NAMALWA (cell line): ENCODE measurements at places on chromosomes 16 and 17.
A peak's percentile ranks its signal among the peaks of the same experiment; 100 is the strongest.

DNA sequence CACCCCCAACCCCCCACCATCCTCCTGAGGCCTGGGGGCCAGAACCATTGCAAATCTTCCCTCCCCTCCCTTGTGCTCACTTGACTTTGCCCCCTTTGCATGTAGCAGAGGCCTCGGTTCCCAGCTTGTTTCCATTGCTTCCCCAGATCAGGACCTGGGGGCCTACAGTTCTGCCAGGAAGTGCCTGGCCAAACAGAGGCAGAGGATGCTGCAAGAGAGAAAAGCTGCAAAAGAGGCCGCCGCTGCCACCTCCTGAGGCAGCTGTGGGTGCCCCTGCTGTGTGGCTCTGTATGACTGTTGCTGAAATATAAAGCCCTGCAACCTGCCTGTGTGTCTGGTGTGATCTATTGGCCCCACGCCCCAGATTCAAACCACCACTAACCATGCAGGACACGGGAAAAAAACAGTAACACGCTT is 2.3 kb downstream of the NDUFB10 start:
- DNase-seq = peak; percentile 58

DNA sequence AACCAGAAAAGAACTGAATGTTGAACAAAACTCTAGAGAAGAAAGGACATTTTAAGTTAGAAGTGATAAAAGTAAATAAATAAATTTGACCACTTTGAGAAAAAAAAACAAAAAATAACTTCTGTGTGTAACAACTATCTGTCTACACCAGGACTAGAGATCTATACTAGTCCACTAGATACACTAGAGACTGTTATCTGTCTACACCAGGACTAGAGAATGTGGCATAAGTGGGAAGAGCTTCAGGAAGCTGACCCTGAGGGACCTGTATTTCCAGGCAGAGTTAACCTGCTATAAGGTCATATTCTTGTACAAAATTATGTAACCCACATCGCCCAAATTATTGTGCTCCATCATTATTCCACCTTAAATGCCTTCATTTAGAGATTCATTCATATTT is 160.8 kb downstream of the SKAP1 start:
- DNase-seq = no peak

GRCh38 chr17:46949291-46950174 is 26.6 kb downstream of the GOSR2 start:
- no peak for DNase-seq

- no peak for DNase-seq
Measured at GRCh38 chr16:78256686-78257375, 157.4 kb downstream of the WWOX start.

DNA sequence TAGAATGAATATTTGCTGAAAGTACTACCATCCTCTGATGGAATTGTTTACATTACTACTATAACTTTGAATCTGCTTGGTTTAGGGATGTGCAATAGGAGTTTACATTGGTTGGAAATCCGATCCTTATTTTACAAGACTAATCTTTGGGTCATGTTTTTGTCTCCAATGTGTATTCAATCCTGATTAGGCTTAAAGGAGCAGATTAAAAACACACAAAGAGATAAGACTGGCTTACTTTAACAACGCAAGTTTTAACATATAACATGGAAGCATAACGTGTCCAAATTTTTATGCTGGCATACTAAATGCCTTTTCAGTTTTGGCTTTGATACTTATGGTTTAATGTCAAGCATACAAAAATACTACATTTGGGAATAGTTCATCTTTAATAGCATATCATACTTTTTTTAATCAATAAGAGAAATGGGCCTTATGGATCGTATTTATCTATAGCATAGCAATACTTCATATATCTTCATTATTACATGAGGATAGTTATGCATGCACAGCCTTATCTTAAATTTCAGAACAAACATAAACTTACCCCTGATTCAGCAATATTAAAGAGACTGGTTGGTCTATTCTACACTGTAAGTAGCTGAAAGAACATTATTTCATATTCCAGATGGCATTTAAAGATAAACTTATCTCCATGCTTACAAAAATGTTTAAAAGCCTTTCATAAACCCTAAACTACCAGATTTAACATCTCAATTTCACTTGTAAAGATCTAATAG is 69.9 kb upstream of the NACA2 start:
- no peak for DNase-seq

- DNase-seq = no peak
Measured at GRCh38 chr16:19169082-19169639, 1.1 kb downstream of the SYT17 start.

- no peak for DNase-seq
Measured at GRCh38 chr17:77098884-77099545, 41.8 kb upstream of the SEC14L1 start.

DNA sequence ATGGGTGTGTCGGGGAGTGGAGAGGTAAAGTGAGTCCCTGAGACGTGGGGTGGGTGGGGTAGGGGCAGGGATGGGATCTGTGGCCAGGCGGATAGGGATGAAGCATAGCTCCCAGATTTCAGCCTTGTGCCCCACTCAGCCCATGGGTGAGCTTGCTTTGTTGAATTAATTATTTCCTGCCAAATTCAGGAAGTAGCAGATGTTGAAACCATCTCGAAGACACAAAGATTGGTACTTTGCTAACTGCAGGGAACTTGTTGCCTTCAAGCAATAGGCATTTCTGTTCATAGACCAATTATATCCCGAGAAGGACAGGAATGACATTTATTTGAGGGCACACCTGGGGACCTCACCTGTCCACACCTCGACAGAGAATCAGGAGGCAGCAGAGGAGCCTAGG is 11.0 kb upstream of the C16orf74 start:
- DNase-seq = peak; percentile 47

- no peak for DNase-seq
Measured at GRCh38 chr16:57976331-57976796, 5.4 kb upstream of the CNGB1 start.

DNA sequence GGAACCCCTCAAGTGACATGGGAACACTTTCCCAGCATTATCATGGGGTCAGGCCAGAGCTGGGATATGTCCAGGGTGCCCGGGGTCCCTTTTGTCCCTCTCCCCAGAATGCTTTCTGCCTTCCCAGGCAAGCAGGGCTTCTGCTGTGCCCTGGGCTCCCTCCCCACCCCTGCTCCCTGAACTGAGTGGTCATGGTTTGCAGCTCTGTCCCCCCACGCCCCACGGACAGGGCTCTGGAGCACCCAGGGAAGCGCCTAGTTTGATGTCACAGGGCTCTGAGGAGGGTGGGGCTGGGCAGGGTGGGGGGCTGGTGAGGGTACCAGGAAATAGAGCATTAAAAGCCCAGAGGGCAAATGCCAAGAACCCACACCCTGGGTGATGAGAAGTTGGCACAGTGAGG is 92.3 kb downstream of the CCDC182 start:
- no peak for DNase-seq

DNA sequence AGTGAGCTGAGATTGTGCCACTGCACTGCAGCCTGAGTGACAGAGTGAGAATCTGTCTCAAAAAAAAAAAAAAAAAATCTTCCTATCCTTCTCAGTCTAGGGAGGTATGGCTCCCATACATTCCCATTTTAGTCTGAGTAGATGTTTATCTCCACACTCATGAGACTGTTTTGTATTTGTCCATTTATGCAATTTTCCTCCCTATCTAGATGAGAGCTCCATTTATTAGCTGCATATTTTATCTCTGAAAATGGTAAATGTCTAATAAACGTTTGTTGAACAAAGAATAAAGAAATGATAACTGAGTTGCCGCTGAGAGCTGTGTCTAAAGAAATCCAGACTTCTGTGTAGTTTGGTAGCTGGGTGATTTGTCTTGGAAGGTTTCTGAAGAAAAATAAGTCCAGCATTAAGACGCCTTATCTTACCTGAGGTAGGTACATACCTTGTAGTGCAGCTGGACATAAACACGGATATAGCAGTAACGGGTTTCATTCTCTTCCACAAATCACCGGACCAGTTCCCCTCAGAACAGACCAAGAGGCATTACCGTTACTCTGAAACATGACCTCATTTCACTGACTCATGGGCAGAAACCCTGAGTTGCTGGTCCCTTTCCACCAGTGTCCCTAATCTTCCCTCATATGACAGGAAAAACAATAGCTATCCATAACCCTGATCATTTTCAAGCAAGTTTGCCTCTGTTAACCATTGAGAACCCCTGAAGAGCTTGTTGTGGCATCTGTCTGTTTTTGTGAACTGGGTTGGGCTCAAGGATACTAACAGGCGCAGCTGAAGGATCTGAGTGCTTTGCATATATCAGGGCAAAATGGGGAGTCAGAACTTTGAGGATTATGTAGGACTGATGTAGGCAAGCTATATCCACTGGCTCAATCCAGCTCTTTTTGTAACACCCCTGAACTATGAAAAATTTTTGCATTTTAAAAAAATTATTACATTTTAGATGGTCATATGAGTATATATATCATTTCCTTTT is 177.4 kb upstream of the XYLT1 start:
- DNase-seq = no peak

DNA sequence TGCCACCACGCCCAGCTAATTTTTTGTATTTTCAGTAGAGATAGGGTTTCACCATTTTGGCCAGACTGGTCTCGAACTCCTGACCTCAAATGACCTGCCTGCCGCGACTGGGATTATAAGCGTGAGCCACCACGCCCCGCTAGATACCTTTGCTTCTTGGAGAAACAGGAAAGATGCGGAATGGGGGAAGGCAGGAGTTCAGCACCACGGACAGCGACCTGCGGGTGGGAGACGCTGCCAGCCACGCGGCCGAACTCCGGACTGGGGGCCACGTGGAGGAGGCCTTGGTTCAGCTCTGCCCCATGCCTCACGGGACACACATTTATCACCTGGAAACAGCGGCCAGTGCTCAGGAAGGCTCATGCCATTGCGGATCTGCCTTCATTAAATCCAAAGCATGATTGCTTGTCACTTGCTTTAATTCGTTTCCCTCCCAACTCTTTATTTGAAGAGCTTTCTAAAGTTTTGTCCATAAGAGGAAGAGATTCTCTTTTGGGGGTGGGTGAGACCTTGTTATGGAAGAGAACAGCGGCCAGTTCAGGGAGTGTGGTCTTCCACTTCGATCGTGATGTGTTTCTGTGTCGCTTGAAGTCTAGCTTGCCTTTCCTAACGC is 219.9 kb downstream of the ENGASE start:
- no peak for DNase-seq

DNA sequence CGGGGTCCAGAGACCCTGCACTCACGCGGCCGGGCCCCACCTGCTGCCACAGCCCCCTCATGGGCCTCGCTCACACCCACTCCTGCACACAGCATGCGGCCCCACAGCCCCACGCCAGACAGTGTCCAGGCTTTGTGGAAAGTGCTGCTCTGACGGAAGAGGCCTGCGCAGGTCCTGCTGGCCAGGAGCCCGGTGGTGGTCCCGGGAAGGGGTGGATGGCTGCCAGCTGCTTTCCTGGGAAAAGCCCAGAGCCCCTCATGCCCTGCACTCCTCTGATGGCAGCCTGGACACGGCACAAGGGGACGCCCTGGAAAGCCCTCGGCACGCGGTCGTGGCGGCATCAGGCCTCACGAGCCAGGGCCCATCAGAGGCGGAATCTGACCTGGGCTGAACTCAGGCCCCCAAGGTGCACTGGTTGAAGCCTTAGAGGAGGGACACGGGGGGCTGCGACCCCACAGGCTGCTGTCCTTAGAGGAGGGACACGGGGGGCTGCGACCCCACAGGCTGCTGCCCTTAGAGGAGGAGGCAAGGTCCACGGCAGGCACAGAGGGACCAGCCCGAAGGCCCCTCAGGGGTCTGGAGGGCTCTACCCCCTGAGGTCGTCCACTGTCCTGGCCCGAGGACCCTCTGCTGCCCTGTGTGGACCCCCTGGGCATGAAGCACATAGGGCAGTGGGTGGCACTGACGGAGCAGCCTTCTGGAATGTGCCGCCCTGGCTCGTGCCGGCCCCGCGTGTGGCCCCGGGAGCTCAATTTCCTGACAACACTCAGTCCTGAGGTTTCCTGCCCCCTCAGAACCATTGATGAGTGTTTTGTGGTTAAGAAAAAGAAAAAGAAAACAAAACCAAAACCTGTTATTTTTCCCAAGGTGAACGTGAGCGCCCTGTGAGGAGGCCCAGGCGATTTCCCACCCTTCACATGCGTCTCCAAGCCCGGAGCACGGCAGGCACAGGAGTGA is 22.1 kb downstream of the SOX8 start:
- no peak for DNase-seq

GRCh38 chr17:75869282-75870141 is 8.9 kb downstream of the TRIM47 start:
- no peak for DNase-seq

DNA sequence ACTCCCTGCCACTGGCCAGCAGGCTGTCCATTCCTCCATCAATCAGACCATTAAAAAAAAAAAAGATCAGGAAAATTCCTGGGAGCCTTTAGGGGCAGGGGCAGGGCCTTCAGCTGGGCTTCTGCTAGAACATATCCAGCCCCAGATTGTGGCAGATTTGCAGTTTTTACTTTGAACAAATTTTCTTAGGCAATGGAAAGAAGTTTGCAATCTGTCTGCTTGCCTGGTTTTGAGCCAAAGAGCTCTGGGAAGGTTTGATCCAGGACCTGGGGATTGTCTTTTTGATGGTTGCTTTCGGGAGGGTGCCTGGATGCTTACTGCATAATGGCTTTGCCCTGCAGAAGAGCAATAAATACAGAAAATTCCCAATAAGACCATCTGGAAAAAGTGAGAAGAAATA is 145.9 kb downstream of the SHISA9 start:
- DNase-seq = no peak

DNA sequence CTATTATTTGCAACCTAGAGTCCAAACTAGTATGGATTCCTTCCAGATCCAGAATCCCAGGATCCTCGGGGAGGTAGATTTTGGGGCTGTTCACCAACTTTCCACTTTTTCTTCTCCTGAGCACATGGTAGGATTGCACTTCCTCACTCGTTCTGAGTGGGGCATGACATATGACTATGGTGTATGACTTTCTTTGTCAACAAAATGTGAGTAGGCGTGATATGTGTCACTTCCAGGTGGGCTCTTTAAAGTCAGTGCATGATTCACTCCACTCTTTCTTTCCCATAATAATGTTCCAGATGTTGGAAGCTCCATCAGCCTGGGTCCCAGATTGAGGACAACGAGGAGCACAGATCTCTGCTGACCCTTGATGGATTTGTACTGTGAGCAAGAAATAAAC is 21.5 kb downstream of the IRX5 start:
- DNase-seq = no peak

DNA sequence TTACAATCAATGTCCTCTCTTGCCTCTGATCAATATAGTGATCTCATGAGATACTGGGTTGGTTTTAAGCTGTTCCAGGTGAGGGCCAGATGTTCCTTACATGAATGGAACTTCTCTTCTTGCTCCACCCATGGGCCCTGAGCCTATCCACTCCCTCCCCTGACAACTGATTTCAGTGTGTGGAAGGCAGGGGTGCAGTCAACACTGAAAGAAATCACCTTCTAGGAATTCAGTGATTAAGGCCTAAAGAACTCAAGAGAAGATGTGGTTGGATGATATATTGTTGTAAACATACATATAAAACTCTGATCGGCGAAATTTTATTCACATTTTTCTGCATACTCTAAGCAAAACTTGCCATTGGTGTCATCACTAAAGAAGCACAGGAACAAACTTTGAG is 6.7 kb upstream of the GOSR2 start:
- no peak for DNase-seq

- no peak for DNase-seq
Measured at GRCh38 chr17:72717676-72718075, 374.8 kb downstream of the SLC39A11 start.
